Transverse colon (tissue), 4 donors: ENCODE measurements at places on chromosomes 7 and 10. TPM values are rescaled to one million over a fixed set of nuclear protein-coding genes. Genes with fewer than 3 reads are reported as not detected.

The AKR1C4 gene
- total RNA-seq: not detected

DNA sequence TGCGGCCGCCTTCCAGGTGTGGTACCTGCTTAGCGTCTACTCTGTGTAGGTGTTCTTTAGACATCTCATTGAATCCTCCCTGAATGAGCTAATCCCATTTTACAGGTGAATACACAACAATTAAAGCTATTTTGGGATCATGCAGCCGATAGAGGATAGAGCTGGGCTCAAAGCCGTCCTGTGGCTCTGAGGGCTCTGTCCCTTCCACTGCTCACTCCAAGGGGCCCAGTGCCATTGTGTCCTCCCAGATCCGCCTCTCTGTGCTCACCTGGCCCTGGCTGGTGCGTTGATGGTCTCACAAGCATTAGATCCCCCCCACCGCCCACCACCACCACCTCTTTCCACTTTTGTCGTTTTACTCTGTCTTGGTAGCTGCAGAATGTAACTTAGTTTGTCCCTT, 13.1 kb downstream of the NPTX2 start:
- H3K27ac ChIP-seq: no peak overlapping the region
- no peaks in the 10 kb centered on the region for H3K4me1 ChIP-seq
- peaks cover 21% of the 10 kb centered on the region for H3K27me3 ChIP-seq
- DNase-seq: no peak

GRCh38 chr10:60390224-60390626, 550 bp upstream of the ANK3 start:
- no peaks in the 10 kb centered on the region for H3K36me3 ChIP-seq
- no peaks in the 10 kb centered on the region for H3K27me3 ChIP-seq
- H3K4me1 ChIP-seq: peaks cover 5% of the 10 kb centered on the region

The ATXN7L1 gene
- total RNA-seq: 23.3 TPM

The FEZF1 gene
- total RNA-seq: not detected

The MSMB gene
- not detected for total RNA-seq

DNA sequence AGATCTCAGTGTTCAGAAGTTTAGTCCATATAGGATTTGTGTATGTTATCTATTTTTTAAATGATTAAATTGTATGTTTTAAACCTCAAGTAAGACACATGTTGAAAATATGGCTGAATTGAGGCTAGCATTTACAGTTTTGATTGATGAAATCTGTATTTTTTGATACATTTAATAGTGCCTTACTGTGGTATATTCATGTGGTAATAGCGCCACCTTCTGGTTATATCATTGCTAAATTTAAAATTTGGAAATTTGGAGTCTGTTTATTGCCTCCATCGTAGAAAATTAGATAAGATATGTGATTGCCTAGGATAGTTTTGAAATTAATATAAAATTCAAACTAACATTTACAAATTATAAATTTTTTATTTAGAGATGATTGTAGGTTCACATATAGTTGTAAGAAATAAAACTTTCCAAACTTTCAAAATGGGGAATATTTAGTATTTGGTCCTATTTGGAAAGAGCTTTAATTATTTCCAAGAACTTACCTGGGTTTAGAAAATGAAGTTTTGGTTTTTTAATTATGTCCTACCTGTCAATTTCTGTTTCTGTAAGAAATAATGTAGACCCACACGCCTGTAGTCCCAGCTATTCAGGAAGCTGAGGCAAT, 19.1 kb upstream of the ARMS2 start:
- H3K27ac ChIP-seq: no peak overlapping the region
- no peak for DNase-seq
- no peaks in the 10 kb centered on the region for H3K36me3 ChIP-seq

The PRSS37 gene
- total RNA-seq: not detected

The ABLIM1 gene
- total RNA-seq: 108 TPM

The RPP30 gene
- 4.6 TPM for total RNA-seq

The CFAP46 gene
- total RNA-seq: not detected

- DNase-seq: no peak
- no peak overlapping the region for H3K27ac ChIP-seq
- H3K36me3 ChIP-seq: no peaks in the 10 kb centered on the region
- H3K27me3 ChIP-seq: no peaks in the 10 kb centered on the region
Observed at GRCh38 chr7:17185690-17186070, 112.8 kb upstream of the AHR start.

- peaks cover 28% of the 10 kb centered on the region for H3K4me1 ChIP-seq
- H3K27ac ChIP-seq: peak overlapping the region; percentile 92
- H3K4me3 ChIP-seq: peak overlapping the region; percentile 91
Observed at GRCh38 chr7:30596721-30597120, 2.0 kb downstream of the GARS1 start.

DNA sequence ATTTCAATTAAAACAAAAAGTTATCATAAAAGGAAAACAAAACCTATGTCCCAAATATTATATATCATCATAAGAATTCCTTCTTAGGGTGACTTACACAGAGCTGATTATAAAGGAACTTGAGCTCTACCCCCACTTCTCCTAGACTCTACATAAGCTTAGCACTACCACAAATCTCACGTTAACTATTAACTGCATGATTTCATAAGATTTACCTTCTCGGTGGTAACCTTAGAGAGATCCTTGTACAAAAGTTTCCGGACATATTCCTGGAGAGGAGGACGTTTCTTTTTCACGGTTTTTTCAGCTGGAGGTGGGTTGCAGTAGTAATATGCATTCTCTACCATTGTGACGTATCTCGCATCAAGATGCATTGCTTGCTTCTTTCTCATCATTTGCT, 83.7 kb downstream of the UPF2 start:
- H3K27me3 ChIP-seq: no peaks in the 10 kb centered on the region
- no peak overlapping the region for H3K4me3 ChIP-seq
- H3K36me3 ChIP-seq: peaks cover 74% of the 10 kb centered on the region
- no peak for DNase-seq

The CRYGN gene
- not detected for total RNA-seq

The PRLHR gene
- total RNA-seq: not detected

The NCF1 gene
- total RNA-seq: 5.2 TPM

DNA sequence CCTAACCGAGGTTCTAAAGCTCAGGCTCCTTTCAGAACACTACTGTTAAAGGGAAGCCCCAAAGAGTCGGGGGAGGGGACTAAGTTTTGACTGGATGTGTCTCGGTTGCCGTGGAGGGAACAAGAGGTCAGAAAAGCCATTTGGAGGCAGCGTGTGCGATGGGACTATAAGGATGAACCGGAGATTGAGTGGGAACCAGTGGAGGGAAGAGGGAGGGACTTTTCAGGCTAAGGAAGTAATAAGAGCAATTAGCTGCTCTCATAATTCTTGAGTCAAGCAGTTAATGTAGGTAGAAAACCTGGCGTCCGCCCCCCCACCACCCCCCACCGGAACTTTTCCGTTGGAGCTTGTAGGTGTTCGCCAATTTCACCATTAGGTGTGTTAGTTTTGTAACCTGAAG, 491 bp upstream of the AKAP9 start:
- peak overlapping the region; percentile 96 for H3K27ac ChIP-seq
- peak overlapping the region; percentile 62 for H3K4me3 ChIP-seq
- no peaks in the 10 kb centered on the region for H3K27me3 ChIP-seq

DNA sequence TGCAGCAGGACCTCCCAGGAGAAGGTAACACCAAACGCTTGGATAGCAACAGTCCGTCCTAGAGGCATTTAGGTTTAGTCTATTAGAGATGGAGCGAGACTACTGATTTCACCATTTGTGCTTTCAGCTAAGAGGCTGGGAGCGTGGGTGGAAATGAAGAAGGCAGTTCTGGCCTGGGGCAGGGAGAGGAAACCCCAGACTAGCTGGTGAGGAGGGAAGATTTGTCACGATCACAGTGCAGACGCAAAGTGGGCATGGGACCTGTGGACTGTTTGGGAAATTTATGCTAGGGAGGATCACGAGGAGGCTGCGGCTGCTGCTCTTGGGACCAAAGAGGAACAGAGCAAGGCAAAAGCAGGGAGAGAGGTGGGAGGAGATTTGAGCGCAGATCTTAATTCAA, 130.4 kb upstream of the AOAH start:
- no peaks in the 10 kb centered on the region for H3K27me3 ChIP-seq
- no peak for DNase-seq
- H3K4me3 ChIP-seq: no peak overlapping the region
- no peak overlapping the region for H3K27ac ChIP-seq

DNA sequence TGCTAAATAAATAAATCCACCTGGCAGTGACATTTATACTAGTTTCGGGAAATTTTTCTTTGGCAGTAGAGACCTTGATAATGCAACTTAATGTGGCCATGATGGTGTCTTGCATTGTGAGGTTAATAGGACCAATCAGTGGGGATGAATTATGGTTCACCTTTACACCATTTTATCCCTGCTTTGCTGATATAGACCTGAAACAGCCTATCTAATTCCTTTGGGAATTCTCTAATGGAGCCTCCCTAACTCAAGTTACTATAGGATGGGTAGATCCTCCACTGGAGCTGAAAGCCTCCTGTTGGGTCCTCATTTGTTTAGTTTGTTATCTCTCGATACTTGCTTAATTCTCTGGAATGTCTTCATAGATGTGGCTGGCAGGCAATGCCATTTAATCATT, 276.7 kb downstream of the CNTNAP2 start:
- H3K27ac ChIP-seq: no peak overlapping the region
- no peak overlapping the region for H3K4me3 ChIP-seq
- H3K27me3 ChIP-seq: no peaks in the 10 kb centered on the region
- no peaks in the 10 kb centered on the region for H3K4me1 ChIP-seq

The SPDYE18 gene
- 1.3 TPM for total RNA-seq

The BMPER gene
- total RNA-seq: 1.00 TPM

DNA sequence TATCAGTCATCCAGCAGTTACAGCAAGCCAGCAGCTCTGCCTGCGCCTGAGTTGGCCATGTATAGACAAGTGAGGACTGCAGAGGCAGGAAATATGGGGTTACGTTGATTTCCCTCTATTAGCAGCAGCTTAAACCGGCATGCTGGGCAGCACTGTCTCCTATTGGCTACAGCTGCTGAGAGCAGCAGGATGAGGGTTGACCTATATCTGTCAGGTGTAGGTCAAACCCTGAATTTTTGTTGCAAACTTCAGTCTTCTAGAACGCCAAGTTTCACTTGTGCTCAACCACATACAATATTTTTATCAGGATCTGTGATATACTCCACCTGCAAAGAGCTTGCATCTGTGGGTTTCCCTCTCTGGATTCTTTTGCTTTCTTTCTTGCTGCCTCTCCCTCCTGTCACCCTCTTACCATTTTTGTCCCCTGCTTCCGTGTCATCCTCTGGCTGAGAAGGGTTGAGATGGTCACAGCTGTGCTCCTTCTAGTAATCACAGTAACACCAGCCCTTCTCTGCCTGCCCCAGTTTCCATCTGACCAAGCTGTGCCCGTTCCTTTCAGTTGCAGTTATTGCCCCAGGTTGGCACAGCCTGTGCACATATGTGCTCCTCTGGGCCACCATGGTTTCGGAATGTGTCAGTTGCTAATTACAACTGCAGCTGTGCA, 23.8 kb upstream of the GLCCI1 start:
- peak overlapping the region; percentile 44 for H3K27ac ChIP-seq
- no peaks in the 10 kb centered on the region for H3K27me3 ChIP-seq
- H3K36me3 ChIP-seq: no peaks in the 10 kb centered on the region
- DNase-seq: peak; percentile 69
- H3K4me3 ChIP-seq: no peak overlapping the region

DNA sequence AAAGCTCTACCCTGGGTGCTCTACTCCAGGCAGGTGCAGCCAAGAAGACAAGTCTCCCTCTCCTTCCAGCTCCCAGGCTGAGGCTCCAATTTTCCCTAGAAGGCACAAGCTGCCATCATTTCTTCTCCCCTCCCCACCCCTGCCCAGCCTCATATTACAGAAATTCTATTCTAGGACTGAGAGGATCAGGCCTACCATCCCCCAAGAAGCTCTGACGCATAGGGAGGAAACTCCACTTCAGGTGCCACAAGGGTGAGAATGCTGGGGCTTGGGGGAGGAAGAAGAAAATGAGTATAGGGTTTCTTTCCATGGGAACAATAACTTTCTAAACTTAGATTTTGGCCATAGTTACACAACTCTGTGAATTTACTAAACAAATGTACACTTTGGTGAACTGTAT, 35.3 kb downstream of the FEZF1 start:
- H3K27me3 ChIP-seq: no peaks in the 10 kb centered on the region
- no peak overlapping the region for H3K27ac ChIP-seq
- DNase-seq: no peak
- no peak overlapping the region for H3K4me3 ChIP-seq
